NCI-H460 (cell line): ENCODE measurements at places on chromosomes 5 and 9.
A peak's percentile ranks its signal among the peaks of the same experiment; 100 is the strongest.

GRCh38 chr9:32399110-32399815 lies 14.8 kb downstream of the ACO1 start:
- DNase-seq = no peak

DNA sequence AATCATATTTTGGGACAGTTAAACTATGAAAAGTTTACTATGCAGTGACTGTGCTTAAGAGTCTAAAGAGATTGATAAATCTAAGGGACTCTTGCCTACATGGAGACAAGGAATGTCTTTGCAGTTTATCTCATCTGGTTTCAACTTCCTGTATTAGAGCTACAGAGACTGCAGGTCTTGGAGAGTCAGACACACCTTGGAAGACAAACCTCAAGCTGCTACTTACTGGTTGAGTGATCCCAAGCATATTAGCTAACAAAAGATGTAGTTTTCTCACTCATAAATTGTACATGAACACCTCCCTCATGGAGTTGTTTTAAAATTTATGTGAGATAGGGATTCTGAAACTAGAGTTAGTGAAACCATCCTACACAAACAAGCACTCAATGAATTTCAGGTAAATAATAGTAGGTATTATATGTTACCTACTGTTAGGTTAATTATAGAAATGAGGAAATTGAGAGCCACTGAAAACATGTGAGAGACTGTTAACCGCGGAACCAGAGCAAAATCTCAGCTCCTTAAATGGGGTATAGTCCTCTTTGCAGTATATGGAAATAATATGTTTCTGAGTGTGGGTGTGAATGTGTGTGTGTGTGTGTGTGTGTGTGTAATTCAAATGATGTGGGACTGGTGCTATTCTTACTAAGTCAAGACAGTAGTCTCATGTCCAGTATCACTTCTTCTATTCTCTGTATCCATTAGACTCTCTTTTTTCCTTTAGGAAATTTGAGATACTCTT lies 752.1 kb downstream of the DTWD2 start:
- no peak for DNase-seq

- DNase-seq = no peak
These were observed 15.1 kb upstream of the TNFAIP8 start for GRCh38 chr5:119340597-119341218.

- DNase-seq = no peak
These were observed 297.3 kb upstream of the RASA1 start for GRCh38 chr5:86970361-86970760.

GRCh38 chr5:180120237-180121101 lies 48.9 kb upstream of the RNF130 start:
- DNase-seq = no peak

GRCh38 chr5:176664886-176665285 lies 17.6 kb downstream of the TSPAN17 start:
- no peak for DNase-seq

GRCh38 chr5:76029739-76030138 lies 53.4 kb upstream of the SV2C start:
- DNase-seq = no peak

DNA sequence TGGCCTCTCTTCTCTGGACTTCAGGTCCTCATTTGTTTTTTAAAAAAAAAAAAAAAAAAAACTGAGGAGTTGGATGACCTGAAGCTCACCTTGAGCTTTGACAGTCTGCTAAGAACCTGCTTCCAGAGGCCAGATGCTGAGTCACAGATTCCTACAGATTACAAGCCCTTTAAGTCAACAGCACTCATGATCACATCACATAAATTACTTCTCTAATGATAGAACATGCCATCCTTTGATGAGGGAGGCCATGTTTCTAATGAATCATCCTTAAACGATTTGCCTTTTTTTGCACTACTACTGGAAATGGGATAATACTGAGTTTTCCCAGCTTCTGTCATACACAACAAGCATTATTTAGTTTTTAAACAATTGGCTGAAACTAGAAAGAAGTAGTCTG lies 34.2 kb upstream of the MYOT start:
- DNase-seq = peak; percentile 55

GRCh38 chr5:178322736-178323540 lies 90.3 kb upstream of the PHYKPL start:
- no peak for DNase-seq

DNA sequence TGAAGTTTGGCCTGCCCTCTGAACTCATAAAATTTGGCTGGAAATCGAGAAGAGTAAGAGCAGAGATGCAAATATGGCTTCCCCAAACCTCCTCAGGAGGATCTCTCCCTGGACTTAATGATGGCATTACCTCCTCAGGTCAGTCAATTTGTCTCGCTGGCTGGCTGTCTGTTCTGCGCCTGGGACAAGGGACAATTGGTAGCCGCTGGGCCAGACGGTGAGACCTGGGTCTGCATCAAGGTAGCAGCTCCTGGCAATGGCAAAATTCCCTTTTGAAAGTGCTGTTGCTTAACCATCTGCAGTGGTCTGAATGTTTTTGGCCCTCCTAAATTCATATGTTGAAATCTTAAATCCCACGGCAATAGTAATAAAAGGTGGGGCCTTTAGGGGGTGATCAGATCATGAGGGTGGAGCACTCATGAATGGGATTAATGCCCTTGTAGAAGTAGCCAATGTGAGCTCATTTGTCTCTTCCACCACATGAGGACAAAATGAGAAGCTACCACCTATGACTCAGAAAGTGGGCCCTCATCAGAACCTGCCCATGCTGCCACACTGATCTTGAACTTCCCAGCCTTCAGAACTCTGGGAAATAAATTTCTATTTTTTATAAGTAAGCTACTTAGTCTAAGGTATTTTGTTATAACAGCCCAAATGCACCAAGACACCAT lies 439.3 kb upstream of the KLF4 start:
- DNase-seq = no peak

DNA sequence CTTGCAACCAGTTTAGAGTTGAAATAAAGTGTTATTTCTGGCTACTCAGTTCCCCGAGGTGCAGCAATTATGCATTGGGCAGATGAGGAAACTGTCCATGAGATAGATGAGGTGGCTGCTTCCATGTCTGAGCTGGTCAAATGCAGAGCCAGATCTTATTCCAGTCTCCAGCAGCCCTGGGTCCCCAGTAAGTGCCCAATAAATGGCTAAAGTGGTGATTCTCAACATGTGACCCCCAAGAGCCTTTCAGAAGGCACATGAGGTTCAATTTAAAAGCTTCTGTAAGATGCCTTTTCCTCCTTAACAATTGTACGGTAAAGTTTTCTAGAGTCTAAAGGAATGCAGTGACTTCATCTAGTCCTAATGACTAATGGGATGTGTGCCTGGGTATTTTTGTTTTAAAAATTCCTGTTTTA lies 17.5 kb downstream of the ATOX1 start:
- no peak for DNase-seq

- DNase-seq = no peak
These were observed 1474.3 kb upstream of the CDH6 start for GRCh38 chr5:29719171-29719570.

- no peak for DNase-seq
These were observed 40.0 kb downstream of the TTLL11 start for GRCh38 chr9:122053064-122053463.

- peak; percentile 39 for DNase-seq
These were observed 1.5 kb downstream of the VAV2 start for GRCh38 chr9:133990366-133991213.

DNA sequence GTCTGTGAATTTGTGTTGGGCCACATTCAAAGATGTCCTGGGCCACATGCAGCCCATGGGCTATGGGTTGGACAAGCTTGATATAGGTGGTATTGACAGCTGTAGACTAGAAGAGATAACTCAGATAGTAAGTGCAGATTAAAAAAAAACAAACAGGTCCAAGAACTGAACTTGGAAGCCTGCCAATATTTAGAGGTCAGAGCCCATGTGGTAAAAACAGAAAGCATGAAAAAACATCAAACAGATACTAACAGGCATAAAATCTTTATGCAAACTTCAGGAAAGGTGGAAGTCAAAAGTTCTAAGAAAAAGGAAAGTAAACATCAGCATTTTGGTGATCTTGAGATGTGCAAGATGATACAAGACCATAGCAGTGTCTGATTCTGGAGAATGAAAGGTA lies 155.1 kb upstream of the NR4A3 start:
- DNase-seq = no peak

GRCh38 chr5:109359642-109360041 lies 50.1 kb downstream of the PJA2 start:
- no peak for DNase-seq

- DNase-seq = no peak
These were observed 13.3 kb downstream of the GTF3C5 start for GRCh38 chr9:133044125-133044524.

- no peak for DNase-seq
These were observed 40.9 kb upstream of the IDNK start for GRCh38 chr9:83582029-83582428.

DNA sequence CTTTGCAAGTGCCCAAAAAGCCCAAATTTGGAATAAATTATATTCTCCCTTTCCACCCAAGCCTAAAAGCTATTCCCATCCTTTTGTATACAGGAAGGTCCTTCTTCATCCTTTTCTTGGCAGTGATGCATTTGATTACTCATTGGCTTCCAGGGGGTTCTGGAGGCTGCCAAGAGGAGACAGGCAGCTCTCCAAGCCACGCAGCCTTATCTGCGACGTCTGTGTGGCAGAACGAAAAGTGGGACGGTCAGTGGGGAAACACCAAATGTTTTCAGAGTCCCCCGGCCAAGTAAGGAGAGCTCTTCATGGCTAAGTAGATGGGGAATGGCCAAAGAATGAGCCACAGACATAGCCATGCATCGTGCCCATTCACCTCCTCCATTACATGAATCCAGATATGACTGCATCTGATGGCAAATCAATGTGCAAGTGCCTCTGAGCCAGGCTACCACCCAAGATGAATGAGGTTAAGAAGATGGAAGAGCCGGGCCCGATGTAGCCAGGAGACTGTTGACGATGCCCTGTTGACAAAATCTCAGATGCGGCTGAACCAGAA lies 12.1 kb downstream of the ADAM19 start:
- no peak for DNase-seq

DNA sequence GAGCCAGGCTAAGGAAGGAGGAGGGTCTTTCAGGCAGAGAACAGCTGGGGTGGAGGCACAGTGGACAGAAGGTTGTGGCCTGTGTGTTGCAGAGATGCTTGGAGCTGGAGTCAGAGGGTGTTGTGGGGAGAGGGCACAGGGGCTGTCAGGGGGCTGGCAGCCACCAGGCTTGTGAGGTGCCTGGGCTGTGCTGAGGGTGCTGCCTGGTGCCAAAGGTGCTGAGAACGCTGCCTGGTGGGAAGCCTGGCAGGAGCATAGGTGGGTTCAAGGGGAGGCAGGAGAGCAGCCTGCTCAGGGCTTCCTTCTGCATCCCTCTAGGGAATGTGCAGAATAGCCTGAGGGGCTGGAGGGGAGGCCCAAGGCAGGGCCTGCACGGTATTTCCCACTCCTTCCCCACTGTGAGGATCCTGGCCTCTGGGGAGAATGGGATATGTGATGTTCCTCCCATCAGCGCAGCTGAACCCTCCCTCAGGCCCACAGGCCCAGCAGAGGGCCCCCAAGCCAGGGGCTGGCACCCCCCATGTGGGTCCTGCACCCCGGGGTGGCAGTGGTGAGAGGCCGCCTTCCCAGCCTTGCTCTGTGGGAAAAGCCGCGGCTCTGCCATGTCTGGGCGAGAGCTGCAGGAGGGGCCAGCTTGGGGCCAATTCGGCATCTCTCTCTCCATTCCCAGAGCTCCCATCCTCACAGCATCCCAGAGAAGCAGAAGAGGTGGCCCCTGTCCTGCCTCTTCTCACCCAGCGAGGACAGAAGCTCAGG lies 76.3 kb downstream of the CACNA1B start:
- no peak for DNase-seq

GRCh38 chr5:89981021-89981420 lies 428.5 kb downstream of the CETN3 start:
- no peak for DNase-seq

DNA sequence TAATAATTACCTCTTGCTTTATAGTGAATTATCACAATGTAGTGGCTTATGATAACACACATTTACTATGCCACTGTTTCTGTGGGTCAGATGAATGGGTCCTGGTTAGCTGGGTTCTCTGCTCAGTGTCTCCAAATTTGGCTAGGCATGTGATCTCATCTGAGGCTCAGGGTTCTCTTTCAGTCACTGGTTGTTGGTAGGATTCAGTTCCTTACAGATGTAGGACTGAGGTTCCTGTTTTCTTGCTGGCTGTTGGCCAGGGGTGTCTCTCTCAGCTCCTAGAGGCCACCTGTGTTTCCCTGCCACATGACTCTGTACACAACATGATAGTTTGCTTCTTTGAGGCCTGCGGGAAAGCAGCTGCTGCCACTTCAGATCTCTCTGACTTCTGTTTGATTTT lies 7.1 kb downstream of the NFX1 start:
- DNase-seq = no peak

DNA sequence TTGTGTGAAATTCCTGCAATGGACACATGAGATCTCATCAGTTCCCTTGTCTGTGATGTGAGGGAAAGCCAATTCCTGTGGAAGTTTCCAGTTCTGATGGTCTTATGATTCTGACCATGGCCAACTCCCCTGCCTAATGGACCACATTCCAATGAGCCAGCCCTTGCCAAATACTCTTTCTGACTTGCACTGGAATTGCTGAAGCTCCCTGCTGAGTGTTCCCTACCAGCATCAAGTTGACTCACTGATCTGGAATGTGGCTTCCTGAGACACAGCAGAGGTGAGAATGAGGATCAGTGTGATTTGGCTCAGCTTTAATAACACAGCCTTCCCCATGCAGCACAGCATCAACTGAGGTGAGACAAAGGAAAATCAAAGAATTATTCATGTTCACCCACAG lies 427.8 kb downstream of the KDM4C start:
- DNase-seq = peak; percentile 50

DNA sequence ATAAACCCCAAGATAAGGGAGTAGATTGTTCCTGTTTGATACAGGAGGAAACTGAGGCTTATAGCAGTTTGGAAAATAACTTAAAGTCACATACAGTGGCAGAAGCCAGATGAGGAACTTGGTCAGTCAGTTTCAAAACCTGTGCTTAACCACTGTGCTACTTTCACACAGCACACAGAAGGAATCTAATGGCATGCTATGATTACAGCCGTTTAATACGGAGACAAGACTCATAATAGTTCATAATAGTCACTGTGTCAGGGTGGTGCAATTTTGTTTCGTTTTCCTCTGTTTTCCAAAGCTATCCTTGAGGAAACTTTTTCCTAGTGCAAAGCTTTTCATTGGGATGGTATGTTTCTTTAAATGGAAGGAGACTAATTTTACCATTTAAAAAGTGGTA lies 112.3 kb downstream of the GCNT1 start:
- no peak for DNase-seq

- DNase-seq = no peak
These were observed 26.9 kb upstream of the SH3PXD2B start for GRCh38 chr5:172481011-172481800.
